Ascending aorta (tissue), 2 donors: ENCODE measurements at places on chromosomes 5 and 9. TPM values are rescaled to one million over a fixed set of nuclear protein-coding genes. Genes with fewer than 3 reads are reported as not detected.
A peak's percentile ranks its signal among the peaks of the same experiment; 100 is the strongest.

DNA sequence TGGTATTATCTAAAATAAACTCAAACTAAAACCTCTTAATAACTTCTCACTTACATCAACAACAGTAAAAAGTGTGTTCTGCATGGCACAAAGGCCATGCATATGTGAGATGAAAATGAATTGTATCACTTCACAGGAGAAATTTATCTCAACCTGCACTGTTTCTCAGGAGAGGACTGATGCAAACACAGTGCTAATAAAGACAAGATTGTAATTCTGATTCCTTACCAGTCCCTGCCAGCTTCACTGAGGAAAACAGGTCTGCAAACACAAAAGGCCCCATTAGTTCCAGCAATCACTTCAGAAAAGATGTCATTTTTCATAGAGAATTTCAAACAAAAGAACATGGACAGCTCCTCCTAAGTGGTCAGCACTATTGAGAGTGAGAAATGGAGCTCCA lies 117.3 kb upstream of the PDE4D start:
- no peaks in the 10 kb centered on the region for H3K27me3 ChIP-seq
- H3K36me3 ChIP-seq, result no peaks in the 10 kb centered on the region
- DNase-seq, result no peak
- H3K4me3 ChIP-seq, result no peak overlapping the region
- H3K4me1 ChIP-seq, result no peaks in the 10 kb centered on the region

GRCh38 chr9:35776018-35776417 lies 15.4 kb upstream of the NPR2 start:
- peaks cover 6% of the 10 kb centered on the region for H3K4me1 ChIP-seq
- no peak for DNase-seq
- H3K27ac ChIP-seq, result no peak overlapping the region
- no peak overlapping the region for H3K4me3 ChIP-seq

GRCh38 chr9:130444565-130445221 lies at the start of gene ASS1:
ASS1 (plus strand) TSS chr9:130444961; CDS start chr9:130452229, 7,268 bp downstream.
- peak within 1 kb of the TSS; percentile 81 for H3K27ac ChIP-seq
- peak within 1 kb of the TSS; percentile 60 for H3K4me3 ChIP-seq
- H3K27me3 ChIP-seq, result no peaks in the 10 kb centered on the region
- H3K36me3 ChIP-seq, result no peaks in the 10 kb centered on the region

DNA sequence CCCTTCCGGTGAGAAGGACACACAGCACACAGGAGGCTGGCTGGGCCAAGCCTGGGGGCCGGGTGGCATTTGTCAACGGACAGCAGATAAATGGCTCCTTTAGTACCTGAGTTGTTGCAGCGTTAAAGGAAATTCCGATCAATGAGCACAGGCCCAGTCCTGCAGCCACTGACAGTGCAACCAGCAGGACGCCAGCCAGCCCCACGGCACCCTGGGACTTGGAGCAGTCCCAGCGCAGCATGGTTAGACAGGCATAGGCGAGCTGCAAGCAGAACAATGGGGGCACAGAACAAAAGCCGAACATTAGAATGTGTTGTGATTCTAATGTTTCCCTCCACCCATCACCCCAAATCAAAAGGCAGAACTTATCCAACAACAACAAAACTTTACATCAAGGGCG lies 39.3 kb downstream of the PTCH1 start:
- H3K27me3 ChIP-seq, result no peaks in the 10 kb centered on the region
- DNase-seq, result no peak
- no peak overlapping the region for H3K27ac ChIP-seq
- peaks cover 52% of the 10 kb centered on the region for H3K36me3 ChIP-seq
- H3K4me1 ChIP-seq, result no peaks in the 10 kb centered on the region
- H3K4me3 ChIP-seq, result no peak overlapping the region

GRCh38 chr5:88667496-88668201 lies 215.3 kb downstream of the MEF2C start:
- peak overlapping the region; percentile 4 for H3K4me3 ChIP-seq
- no peaks in the 10 kb centered on the region for H3K4me1 ChIP-seq
- H3K27ac ChIP-seq, result no peak overlapping the region
- no peaks in the 10 kb centered on the region for H3K36me3 ChIP-seq
- no peak for DNase-seq

- no peak overlapping the region for H3K4me3 ChIP-seq
- H3K27ac ChIP-seq, result no peak overlapping the region
- no peak for DNase-seq
- H3K27me3 ChIP-seq, result no peaks in the 10 kb centered on the region
These were observed 72.9 kb downstream of the COL27A1 start for GRCh38 chr9:114228016-114228808.

- DNase-seq, result no peak
- H3K27ac ChIP-seq, result no peak overlapping the region
- no peak overlapping the region for H3K4me3 ChIP-seq
- H3K27me3 ChIP-seq, result no peaks in the 10 kb centered on the region
- H3K36me3 ChIP-seq, result no peaks in the 10 kb centered on the region
These were observed 88.3 kb upstream of the MSX2 start for GRCh38 chr5:174636094-174636493.

DNA sequence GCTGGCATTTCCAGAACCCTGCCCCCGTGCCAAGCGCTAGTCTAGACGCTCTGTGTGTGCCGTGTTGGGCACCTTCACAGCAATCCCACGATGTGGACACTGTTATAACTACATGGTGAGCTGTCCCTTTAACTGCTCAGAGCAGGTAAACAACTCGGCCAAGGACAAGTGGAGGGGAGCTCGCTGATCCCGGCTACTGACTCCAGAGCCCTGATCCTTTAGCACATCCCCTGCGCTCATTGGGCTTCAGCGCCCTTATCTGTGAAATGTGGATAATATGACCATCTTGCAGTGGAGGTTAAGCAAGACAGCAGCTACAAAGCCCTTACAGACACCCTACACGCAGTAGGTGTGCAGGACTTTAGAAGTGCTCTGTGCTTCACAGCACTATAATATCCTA lies 16.5 kb downstream of the ORM2 start:
- H3K27me3 ChIP-seq, result no peaks in the 10 kb centered on the region
- no peak overlapping the region for H3K27ac ChIP-seq
- H3K4me1 ChIP-seq, result peaks cover 21% of the 10 kb centered on the region

DNA sequence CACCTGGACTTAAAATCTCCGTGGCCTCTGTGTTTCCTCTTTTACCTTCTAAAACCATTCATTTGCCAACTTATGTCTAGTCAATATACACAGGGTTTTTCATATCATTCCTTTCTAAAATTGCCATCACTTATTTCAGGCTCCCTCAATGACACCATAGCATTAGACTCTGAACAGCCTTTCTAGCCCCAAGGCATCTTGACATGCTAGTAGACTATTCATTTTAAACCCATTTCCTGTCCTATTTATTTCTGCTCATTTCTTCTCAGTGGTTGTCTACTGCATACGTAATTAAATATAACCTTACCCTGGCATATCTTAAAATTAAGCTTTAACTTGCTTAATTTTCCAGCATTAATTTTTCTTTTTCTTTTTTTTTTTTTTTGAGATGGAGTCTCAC lies 83.2 kb downstream of the PHAX start:
- no peak for DNase-seq
- no peak overlapping the region for H3K27ac ChIP-seq
- no peak overlapping the region for H3K4me3 ChIP-seq
- H3K4me1 ChIP-seq, result no peaks in the 10 kb centered on the region
- H3K36me3 ChIP-seq, result no peaks in the 10 kb centered on the region

DNA sequence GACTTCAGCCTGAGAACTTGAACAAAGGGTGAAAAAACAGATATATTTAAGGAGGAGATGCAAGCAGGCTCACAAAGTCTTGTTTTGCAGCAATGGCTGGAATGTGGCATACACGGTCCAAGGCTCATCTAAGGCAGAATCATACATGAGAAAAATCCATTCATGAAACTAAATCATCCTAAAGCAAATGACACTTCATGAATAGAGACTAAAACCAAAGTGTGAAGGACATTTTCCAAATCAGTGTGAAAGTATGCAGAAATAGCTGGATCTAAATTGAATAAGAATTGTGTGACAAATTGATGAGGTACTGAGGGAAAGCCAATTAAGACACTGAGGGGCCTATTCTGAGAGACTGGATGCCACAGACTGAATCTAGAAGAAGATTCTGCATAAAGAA lies 27.3 kb downstream of the ZNF366 start:
- H3K4me1 ChIP-seq, result peaks cover 5% of the 10 kb centered on the region
- no peaks in the 10 kb centered on the region for H3K36me3 ChIP-seq
- no peak for DNase-seq
- no peak overlapping the region for H3K4me3 ChIP-seq
- H3K27ac ChIP-seq, result no peak overlapping the region

DNA sequence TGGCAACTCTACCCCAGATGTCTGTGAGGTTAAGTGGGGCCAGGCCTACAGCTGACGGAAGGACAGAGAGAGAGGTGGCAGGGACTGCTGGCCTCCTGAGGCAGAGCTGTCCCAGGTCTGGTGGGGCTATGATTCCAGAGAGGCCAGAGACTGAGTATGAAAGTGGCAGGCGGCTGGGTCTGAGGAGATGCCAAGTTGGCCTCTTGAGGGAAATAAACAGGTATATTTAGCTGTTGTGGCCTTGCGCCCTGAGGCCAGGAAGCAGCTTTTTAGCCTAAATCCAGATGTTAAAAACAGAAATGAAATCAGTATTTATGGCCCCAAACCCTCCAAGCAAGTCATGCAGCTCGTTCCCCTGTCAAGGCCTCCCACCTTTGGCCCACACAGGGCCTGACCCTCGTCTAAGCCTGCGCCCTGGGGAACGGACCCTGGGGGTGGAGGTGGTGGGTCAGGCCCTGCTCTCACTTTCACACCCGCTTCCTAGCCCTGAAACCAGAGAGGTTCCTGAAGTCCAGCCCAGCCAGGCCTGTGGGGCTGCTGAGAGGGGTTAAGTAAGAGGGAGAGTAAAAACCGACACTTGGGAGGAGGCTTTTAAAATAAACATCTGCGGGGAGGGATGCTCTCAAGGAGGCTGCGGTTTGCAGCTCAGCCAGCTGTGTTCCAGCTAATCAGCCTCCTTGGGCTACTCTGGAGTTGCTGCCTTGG lies 18.7 kb downstream of the PCDHGC5 start:
- DNase-seq, result no peak
- H3K36me3 ChIP-seq, result no peaks in the 10 kb centered on the region
- peaks cover 24% of the 10 kb centered on the region for H3K4me1 ChIP-seq
- peak overlapping the region; percentile 98 for H3K27ac ChIP-seq
- no peak overlapping the region for H3K4me3 ChIP-seq

GRCh38 chr5:4640795-4641194 lies 499.3 kb upstream of the ADAMTS16 start:
- no peak for DNase-seq
- no peak overlapping the region for H3K27ac ChIP-seq
- H3K27me3 ChIP-seq, result no peaks in the 10 kb centered on the region
- no peak overlapping the region for H3K4me3 ChIP-seq

DNA sequence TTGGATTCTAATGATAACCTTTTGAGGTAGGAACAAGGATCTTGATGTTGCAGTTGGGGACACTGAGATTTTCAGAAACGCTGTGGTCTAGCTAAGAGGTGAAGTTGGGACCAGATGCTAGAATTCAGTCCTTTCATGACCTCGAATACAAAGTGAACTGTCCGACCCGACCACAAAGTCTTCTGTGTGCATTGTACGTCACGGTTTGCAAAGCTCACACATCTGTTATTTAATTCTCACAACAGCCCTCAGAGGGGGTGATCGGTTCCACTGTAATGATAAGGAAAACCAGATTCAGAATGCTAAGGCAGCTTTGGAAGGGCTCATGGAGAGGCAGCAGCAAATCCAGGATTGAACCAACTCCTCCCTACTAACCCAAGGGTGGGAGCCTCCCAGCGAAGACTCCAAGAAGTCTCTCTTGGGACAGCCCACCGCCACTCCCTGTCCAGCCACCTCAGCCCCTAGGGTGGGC lies 16.6 kb upstream of the KIF12 start:
- no peak overlapping the region for H3K27ac ChIP-seq
- no peak overlapping the region for H3K4me3 ChIP-seq
- no peaks in the 10 kb centered on the region for H3K36me3 ChIP-seq
- H3K27me3 ChIP-seq, result no peaks in the 10 kb centered on the region
- no peak for DNase-seq
- no peaks in the 10 kb centered on the region for H3K4me1 ChIP-seq

IARS1 gene
- 44.4 TPM for total RNA-seq

MYOZ3 gene
- total RNA-seq, result 1.1 TPM

KIF4B gene
- total RNA-seq, result not detected

CD274 gene
- 23.8 TPM for total RNA-seq

CAMK4 gene
- total RNA-seq, result under 0.01 TPM

GMCL2 gene
- not detected for total RNA-seq
